ENCODE measurements at places on chromosomes 7 and 10. TPM values are rescaled to one million over a fixed set of nuclear protein-coding genes. Genes with fewer than 3 reads are reported as not detected.

Gene SPDYE16
- total RNA-seq = not detected

Gene TPK1
- total RNA-seq = 3.6 TPM

Gene KAZALD1
- 2.9 TPM for total RNA-seq

Gene CALHM1
- not detected for total RNA-seq

Gene CYP3A4
- 0.05 TPM for total RNA-seq

Gene GDF2
- not detected for total RNA-seq

Gene CDHR1
- 0.13 TPM for total RNA-seq

Gene MDFIC
- total RNA-seq = 22.7 TPM

Gene CARD11
- total RNA-seq = 2.7 TPM

Gene HTRA1
- 55.6 TPM for total RNA-seq

Gene WDFY4
- total RNA-seq = 0.06 TPM

Gene ANKRD2
- 7.4 TPM for total RNA-seq

Gene ACTL6B
- not detected for total RNA-seq

Gene TCERG1L
- not detected for total RNA-seq

Gene DHX32
- total RNA-seq = 30.8 TPM

Gene TLX1
- total RNA-seq = not detected

Gene LGI1
- total RNA-seq = not detected

Gene INA
- total RNA-seq = 18.6 TPM

Gene PDE6C
- not detected for total RNA-seq

Gene HTR5A
- not detected for total RNA-seq

Gene SCART1
- total RNA-seq = 0.14 TPM

Gene PTPN20
- total RNA-seq = 3.7 TPM

Gene CACNA2D1
- total RNA-seq = 10.4 TPM

Gene PDE1C
- total RNA-seq = 3.6 TPM

Gene SYT15
- 3.1 TPM for total RNA-seq

Gene ANXA11
- 237 TPM for total RNA-seq

Gene CDH23
- 3.2 TPM for total RNA-seq

Gene KIF11
- total RNA-seq = 44.4 TPM

Gene GPR37
- total RNA-seq = 0.54 TPM

Gene NUTM2E
- total RNA-seq = 0.26 TPM

Gene JCAD
- total RNA-seq = 21.3 TPM

Gene EMX2
- not detected for total RNA-seq

Gene GIMAP4
- total RNA-seq = not detected

Gene RBP3
- not detected for total RNA-seq

Gene PSD
- total RNA-seq = 0.29 TPM

Gene DRGX
- not detected for total RNA-seq

Gene SPDYE2B
- total RNA-seq = not detected

Gene RTKN2
- total RNA-seq = 0.96 TPM

Gene STAM
- total RNA-seq = 28.1 TPM

Gene FAM131B
- total RNA-seq = 0.29 TPM

Measured in A549 treated with dexamethasone at 1 μM for 4 hours (cell line).